T-cell (primary cell): ENCODE measurements at places on chromosomes 3 and 15. TPM values are rescaled to one million over a fixed set of nuclear protein-coding genes. Genes with fewer than 3 reads are reported as not detected.
A peak's percentile ranks its signal among the peaks of the same experiment; 100 is the strongest.

DNA sequence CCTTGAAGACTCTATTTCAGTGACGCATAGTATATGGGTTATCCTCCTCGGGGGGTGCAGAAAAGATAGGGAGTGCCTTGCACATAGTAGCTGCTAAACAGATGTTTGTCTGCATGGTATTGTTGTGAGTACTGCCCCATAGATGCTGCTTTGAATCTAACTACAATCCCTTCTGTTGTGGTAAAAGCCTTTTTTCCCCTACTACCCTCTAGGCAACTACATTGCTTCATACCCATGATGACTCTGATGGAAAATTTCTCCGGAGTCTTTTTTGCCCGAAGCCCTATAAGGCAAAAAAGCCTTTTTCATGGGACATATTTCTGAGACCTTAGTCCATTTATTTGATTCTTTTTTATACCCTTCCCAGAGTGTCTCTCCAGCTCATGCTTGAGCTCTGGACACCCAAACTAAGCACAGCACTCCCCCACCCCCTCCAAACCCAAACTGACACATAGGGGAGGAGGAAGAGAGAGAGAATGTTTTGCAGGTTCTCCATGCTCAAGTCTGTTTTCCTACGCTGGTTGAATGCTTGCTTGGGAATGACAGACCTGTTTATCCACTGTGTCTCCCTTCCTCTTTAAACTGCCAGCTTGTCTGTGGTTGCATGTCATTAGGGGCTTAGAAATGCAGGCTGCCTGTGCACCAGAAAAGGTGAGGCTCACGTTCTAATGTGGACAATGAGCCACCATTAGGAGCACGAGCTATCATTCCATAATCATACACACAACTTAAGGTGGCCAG is 52.9 kb downstream of the LRTM1 start:
- no peak for DNase-seq

- no peak for DNase-seq
These were observed 5.4 kb downstream of the SOX14 start for GRCh38 chr3:137769322-137770065.

The CASR gene
- not detected for total RNA-seq

GRCh38 chr15:77420610-77421369 is at the start of gene HMG20A:
HMG20A (plus strand) TSS chr15:77420888; CDS start chr15:77458408, 37,520 bp downstream.
- DNase-seq = peak; percentile 41

- no peak for DNase-seq
These were observed at the start of gene CNTN4 for GRCh38 chr3:2098398-2099027. CNTN4 (plus strand) TSS chr3:2098866.

The GOLGA6L10 gene
- 2.3 TPM for total RNA-seq

The RTP3 gene
- total RNA-seq = not detected

DNA sequence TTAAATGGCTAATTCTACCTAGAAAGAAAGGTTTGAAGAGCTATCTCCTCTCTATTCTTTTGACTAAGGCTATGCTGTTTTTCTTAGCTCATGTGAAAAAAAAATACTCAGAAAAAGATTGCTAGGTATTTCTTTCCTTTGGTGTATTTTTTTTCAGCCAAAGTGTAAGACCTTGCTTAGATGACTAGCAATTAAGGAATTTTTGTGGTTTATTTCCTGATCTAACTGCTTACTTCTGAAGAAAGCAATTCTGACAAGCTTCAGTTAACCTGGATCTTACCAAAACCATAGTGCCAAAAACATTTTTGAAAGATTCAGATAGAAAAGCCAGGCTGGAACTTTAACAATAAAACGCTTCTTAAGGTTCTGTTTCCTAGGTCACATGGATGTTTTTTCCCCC is 315.6 kb downstream of the SOX2 start:
- no peak for DNase-seq

- no peak for DNase-seq
These were observed 50.9 kb downstream of the FRMD5 start for GRCh38 chr15:44144184-44144583.

The CELF6 gene
- 5.6 TPM for total RNA-seq

The DNASE1L3 gene
- 0.30 TPM for total RNA-seq

- no peak for DNase-seq
These were observed 189.5 kb downstream of the ADAMTSL3 start for GRCh38 chr15:83843471-83843871.

The GOLGA8S gene
- 0.60 TPM for total RNA-seq

DNA sequence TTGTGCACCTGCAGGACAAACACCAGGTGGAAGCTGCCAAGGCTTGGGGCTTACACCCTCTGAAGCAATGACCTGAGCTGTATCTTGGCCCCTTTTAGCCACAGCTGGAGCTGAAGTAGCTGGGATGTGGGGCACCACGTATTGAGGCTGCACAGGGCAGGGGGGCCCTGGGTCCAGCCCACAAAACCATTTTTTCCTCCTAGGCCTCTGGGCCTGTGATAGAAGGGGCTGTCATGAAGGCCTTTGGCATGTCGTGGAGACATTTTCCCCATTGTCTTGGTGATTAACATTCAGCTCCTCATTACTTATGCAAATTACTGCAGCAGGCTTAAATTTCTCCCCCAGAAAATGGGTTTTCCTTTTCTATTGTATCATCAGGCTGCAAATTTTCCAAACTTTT is 27.6 kb upstream of the MME start:
- no peak for DNase-seq

The TRPM1 gene
- not detected for total RNA-seq

DNA sequence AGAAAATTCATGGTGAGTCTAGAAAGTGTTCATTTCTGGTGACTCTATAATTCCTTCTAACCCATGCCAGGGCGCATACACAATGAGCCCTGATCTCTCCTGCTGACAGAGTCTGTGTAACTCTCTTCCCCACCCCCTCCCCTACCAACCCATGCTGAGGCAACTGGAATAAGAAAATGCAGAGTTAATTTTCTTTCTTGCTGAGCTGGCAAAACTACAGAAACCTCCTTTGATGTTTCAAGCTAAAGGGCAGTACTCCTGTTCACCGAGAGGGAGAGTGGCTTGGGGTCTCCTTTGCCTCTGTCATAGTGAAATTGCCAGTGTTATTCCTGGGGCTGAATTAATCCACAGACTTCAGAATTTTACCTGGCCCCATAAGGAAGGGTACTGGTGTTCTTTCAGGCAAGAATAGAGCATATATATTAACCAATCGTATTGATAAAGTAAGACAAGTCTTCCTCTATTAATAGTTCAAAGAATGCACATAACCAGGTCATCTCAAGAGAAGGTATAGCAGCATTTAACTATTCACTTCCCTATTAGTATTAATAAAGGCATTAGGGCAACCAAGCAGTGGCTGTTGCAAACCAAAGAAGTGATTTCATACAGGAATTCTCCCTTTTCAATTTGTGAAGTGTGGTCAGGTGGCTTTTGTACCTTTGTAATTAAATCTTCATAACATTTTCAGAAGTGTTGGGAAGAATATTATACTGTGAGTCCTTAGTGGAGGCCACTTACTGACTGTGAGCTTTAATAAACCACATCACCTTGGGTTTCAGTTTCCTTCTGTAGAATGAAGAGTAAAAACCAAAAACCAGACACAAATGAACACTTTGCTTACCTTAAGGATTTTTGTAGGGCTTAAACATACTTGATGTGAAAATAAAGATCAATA is 4.1 kb downstream of the GAP43 start:
- DNase-seq = no peak

The SETMAR gene
- total RNA-seq = 10.5 TPM

DNA sequence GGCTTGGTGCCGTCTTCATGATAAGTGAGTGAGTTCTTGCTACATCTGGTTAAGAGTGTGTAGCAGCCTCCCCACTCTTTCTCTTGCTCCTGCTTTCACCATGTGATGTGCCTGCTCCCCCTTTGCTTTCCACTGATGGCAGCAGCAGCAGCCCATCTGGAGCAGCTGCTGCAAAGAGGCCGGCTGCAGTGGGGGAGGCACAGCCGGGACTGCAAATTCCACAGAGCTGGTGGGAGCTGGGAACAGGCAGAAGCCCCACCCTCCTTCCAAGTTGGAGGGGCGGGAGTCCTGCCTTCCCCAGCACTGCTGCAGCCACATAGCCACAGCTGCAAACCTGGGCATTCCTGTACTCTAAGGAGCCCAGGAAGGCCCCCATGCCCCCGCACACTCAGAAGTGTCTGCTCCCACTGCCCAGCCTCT is 62.8 kb upstream of the IMPG2 start:
- DNase-seq = no peak

DNA sequence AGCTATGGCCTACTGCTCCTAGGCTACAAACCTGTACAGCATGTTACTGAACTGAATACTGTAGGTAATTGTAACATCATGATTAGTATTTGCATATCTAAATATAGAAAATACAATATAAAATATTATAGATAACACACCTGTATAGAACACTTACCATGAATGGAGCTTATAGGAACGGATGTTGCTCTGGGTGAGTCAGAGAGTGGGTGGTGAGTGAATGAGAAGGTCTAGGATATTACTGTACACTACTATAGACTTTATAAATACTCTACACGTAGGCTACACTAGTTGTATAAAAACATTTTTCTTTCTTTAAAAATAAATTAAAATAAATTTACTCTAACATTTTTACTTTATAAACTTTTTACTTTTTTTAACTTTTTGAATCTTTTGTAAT is 224.0 kb upstream of the CBLB start:
- DNase-seq = no peak

DNA sequence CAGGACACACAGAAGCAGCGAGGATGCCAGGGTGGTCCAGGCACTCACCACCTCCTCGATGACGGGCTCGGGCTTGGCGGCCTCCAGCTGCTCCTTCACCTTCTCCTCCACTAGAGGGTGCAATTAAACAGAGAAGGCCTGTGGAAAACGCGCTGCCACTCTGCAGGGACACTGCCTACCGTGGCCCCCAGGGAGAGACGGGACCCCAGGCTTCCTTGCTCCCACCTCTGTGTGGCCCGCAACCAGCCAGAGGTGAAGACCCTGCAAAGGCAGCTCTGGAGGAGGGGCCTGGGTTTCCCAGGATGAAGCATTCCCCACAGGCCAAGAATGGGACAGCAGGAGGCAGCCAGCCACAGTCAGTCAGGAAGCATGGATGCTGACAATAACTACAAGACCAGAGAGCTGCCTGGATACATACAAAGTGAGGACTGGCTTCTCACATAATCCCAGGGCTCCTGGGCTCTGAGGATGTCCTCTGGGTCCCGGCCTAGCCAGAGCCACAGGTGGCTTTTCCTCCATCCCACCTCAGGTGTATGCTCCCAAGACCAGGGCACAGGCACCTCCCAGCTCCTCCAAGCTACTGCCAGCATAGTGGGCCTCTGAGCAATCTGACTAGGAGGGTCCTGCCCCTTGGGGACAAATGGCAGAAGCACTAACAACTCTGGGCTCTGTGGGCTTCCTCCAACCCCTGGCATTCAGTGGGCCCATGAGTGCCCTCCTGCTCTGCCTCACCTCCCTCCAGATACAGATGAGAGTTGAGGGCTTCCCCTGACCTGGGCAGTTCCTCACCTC is 46.2 kb downstream of the PTH1R start:
- peak; percentile 25 for DNase-seq

The INKA1 gene
- 2.1 TPM for total RNA-seq

DNA sequence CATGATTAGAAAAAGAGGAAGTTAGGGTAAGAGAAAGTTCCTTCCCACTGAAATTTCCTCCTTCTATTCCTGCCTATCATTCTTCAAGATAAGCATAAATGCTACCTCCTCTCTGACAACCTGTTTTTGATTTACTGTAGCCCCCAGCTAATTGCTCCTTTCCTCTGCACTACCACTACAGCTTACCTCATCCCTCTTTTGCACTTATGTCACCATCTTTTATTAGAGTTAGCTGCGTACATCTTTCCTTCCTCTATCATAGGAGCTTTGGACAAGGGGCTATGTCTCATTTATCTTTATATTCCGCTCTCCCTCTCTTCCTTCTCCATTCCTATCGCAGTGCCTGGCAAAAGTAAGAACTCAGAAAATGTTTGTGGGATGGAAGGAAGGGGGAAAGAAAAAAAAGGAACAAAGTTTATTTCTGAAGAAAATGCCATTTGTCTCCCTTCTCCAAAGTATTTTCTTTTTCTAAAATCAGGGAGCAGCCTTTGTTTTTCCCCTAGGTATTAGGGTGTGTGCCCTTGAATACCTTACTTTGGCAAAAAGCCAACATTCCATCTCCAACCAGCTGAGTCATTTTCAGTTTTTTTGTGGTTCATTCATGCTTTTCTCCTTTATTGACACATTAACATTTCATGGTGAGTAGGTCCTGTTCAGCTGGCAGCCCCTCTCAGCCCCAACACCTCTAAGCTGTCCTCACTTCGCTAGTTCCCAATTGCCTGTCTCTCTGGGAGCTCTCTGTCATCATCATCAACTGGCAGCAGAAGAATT is 87.6 kb upstream of the SOX2 start:
- no peak for DNase-seq

- no peak for DNase-seq
These were observed 10.8 kb downstream of the CDAN1 start for GRCh38 chr15:42726114-42726513.

DNA sequence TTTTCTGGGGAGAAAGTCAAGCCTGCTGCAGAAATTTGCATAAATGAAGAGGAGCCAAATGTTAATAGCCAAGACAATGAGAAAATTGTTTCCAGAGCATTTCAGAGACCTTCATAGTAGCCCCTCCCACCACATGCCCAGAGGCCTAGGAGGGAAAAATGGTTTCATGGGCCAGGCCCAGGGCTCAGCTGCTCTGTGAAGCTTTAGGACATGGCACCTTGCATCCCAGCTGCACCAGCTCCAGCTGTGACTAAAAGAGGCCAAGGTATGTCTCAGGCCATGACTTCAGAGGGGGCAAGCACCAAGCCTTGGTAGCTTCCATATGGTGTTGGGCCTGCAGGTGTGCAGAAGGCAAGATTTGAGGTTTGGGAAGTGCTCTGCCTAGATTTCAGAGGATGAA is 258.8 kb upstream of the SATB1 start:
- no peak for DNase-seq

GRCh38 chr3:73435055-73435454 is 189.7 kb downstream of the PDZRN3 start:
- DNase-seq = no peak

The CRABP1 gene
- not detected for total RNA-seq

The LARP6 gene
- not detected for total RNA-seq

DNA sequence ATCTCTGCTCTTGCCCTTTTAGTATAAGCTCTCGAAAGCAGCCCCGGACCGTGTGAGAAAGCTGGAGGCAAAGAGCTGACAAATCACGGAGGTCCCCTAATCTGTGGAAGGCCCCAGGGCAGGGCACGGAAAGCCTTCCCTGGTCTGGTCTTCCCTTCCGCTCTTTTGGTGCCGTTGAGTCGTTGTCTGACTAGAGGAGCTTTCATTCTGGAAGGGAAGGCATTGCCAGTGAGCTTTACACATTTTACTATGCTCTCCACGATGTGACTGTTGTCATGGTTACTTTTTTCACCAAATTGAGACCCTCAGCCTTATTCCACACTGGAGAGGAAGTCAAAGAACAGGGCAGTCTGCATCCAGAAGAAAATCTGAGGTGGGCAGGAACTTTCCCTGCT is 71.7 kb downstream of the CYP19A1 start:
- no peak for DNase-seq

GRCh38 chr3:110413807-110414748 is 657.5 kb upstream of the NECTIN3 start:
- DNase-seq = no peak

- no peak for DNase-seq
These were observed 157.2 kb downstream of the RPLP1 start for GRCh38 chr15:69609776-69610175.

The SNX22 gene
- 0.58 TPM for total RNA-seq

The TTLL13 gene
- total RNA-seq = 1.0 TPM

The COL6A5 gene
- not detected for total RNA-seq

GRCh38 chr3:183108001-183108449 is 8.7 kb upstream of the MCCC1 start:
- no peak for DNase-seq
